Hematopoietic multipotent progenitor cell treated with erythropoietin and hydrocortisone succinate and interleukin-3 and kit ligand, for 4 days (in vitro differentiated cells): ENCODE measurements at places on chromosomes 3 and 15.

GRCh38 chr3:49173116-49173791, 1.9 kb downstream of the KLHDC8B start:
- DNase-seq, result peak; percentile 63

DNA sequence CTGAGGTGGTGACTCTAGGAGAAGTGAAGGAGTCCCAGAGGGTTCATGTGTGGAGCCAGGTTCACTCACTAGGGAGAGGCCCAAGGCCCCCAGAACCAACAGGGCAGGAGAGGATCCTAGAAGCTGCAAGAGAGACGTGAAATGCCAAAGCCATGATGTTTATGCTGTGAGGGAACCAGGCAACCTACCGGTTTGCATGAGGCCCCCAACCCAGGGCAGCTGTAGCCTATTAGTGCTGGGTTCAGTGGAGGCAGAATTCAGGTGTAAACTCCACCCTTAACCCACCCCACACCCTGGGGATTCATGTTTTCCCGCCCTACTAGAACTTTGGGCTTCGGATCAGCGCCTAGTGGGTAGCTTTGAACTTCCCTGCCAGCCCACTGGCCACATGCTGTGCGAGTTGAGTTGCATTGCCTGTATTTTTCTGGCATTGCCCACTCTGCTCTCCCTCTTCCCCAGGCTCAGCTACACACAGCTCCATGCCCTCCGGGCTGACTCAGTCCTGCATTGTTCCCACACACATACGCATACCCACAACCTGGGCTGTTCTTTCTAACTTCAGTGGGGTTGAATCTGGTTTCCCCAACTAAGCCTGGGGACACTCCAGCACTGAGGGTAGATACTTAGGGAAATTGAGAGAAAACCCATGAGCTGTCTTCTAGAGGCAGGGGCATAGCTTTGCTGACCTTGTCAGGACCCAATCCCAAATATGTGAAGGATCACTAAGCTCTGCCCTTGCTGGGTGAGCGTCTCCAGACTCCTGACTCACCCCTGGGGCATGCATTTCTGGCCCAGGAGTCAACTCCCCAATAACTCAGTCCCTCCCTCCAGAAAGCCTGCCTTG, 2.0 kb upstream of the ZBTB47 start:
- DNase-seq, result no peak

DNA sequence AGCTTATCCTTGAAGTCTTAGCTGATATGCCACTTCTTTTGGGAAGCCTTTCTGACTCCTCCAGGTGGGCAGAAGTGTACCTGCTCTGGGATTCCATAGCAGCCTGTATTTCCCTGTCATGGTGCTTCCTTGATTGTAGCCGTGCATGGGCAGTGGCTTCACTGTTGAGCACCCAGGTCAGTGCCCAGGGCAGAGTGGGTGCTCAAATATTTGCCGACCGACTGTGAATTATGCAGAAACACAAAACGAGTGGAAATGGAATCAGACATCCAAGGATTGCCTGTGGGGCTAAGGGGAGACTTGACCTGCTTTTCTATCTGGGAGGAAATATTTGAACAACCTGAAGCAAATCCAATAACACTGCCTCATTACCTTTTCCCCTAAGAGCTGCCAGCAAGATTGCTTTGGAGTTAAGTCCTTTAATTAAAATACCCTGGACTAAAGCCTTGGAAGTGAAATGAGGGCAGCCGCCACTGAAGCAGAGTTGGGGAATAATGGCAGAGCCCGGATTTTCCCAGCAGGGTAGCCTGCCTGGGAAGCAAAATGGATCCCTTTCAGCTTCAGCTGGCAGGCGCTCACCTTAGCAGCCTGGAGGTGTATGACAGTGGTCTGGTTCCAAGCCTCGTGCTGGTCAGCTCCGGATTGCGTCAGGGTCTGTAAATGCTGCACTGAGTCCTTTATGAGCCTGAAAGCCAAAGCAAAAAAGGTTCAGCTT, 14.9 kb downstream of the ACOX2 start:
- DNase-seq, result no peak

DNA sequence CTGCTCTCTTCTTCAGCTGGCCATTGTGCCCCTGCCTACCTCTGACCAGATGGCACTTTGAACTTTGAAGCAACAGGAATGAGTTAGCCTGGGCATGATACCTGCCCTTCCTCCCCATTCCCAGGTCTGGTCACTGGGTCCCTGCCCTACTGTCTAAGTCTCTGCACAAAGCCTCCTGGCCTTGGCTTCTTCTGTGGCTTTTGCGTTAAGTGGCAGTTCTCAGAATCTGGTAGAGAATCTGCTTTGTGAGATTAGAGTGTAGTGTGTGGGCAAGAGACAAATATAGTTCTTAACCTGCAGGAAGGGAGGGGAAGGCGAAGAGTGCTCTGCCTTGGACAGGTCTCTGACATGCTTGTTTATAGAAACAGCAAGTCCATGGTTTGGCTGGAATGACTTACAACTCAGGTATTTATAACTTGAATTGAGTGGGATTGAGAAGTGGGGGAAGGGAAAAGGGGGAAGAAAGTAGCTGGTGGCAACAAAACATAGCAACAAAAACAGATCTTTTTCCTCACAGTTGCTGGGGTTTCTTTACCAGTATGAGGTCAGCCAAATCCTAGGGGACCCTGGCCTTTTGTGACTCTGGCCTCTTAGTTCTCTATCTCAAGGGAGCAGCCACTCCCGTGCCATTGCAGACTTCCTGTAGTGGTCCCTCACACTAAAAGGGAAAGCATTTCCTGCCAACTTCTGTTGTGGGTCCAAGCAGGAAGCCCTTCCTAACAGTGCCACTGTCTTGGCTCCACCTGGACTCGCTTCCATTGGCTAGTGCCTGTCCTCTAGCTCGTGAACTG, 16.7 kb downstream of the MAPKBP1 start:
- peak; percentile 80 for DNase-seq

GRCh38 chr3:153130312-153130977, 31.6 kb upstream of the RAP2B start:
- no peak for DNase-seq

- no peak for DNase-seq
Observed at GRCh38 chr3:122084799-122085198, 29.6 kb downstream of the CD86 start.

DNA sequence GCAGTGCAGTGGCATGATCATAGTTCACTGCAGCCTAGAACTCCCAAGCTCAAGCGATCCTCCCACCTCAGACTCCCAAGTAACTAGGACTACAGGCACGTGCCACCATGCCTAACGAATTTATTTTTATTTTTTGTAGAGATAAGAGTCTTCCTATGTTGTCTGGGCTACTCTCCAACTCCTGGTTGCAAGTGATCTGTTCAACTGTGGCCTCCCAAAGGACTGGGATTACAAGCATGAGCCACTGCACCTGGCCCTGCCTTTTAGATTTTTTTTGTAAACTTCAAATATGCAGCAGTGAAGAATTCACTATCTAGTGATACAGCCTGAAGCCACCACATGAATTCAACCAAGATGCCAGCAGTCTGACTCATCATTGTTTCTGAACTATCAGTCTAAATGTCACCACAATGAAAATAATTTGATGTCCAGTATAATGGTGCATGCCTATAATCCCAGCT, 32.7 kb downstream of the UBXN7 start:
- peak; percentile 73 for DNase-seq

DNA sequence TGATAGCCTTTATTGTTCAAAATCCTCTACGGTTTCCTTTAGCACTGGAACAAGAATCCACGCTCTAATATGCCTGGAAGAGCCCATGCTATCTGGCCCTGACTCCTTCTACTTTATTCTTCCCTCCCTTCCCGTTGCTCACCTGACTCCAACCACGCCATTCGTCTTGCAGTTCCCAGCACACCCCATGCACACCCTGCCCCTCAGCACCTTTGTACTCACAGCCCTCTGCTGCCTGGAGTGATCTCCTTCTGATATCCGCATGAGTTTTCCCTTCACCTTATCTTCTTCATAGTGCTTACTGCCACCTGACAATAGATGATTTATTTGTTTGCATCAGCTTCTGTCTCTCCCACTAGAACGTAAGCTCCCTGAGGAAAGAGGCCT, 16.6 kb upstream of the BCL2A1 start:
- DNase-seq, result no peak

DNA sequence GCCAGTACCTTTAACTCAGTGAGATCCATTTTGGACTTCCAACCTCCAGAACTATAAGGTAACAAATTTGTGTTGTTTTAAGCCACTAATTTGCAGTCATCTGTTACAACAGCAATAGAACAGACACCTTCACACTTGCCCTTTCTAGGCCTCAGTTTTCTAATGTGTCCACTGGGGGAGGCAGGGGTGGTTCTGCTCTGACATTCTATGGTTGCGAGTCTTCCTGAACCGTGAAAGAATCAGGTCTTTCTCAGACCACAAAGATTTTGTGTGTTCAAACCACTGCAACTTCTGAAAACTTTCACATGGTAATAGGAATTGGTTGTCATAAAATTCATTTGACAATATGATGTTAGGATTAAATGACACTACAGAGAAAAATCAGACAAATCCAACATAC, 26.8 kb upstream of the CSTA start:
- DNase-seq, result peak; percentile 24

DNA sequence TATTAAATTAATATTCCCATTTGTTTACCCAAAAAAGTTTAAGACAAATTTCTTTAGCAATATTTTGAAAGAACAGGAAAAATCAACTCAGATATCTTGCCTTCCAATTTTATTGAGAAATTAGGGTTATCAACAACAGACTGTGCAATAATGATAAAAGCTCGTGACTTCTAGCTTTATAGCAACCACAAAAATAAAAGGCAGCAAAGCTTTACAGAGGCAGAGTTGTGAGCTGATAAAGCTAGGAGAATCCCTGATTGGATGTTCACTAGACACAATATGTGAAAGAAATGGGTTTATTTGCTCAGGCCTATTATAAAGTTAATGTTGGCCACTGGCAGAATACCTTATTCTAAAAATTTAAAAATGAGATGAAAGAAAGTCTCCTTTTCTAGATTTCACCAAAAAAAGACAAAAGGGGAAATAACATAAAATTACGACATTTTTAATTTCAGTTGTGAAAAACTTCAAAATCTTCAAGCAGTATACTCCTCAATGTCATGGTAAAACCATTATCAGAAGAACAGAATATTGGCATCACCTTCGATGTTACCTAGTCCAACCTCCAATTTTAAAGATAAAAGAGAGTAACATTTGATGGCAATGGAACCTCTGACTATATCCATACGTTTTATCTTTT, 2.8 kb downstream of the VPS13C start:
- DNase-seq, result peak; percentile 70

DNA sequence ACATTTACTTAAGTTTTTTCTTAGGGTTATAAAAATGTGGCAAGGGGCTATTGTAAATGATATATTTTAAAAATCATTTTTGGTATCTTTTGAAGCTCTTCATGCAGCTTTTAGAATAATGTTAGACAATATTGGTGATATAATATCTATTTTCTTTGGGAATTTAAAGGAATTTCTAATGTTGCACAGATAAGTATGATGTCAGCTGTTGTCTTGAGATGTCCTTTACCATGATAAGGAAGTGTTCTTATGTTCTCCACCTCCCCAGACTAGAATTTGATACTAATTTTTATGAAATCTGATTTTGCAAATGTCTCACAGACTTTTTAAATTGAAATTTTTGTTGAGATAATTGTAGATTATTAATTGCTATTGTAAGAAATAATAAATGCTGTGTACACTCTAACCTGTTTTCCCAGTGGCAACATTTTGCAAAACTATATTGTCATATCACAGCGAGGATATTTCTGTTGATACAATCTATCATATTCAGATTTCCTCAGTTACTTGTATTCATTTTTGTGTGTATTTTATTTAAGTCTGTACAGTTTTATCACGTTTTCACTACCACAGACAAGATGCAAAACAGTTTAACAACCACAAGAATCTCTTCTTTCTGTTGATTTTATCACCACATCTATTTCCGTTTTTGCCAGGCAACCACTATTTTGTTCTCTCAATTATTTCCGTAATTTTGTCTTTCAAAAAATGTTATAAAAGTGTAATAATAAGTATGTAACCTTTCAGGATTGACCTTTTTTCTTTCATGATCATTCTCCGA, 55.4 kb downstream of the SPRED1 start:
- no peak for DNase-seq

DNA sequence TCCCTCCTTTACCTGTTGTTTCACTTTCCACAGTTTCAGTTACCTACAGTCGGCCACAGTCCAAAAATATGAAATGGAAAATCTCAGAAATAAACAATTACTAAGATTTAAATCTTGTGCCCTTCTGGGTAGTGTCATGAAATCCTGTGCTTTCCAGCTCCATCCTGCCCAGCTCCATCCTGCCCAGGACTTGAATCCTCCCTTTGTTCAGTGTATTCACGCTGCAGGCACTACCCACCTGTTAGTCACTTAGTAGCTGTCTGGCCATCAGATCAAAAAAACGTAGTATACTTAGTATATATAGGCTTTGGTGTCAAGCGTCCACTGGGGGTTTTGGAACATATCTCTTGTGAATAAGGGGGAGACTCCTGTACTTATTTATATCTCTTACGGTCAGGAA, 329.0 kb upstream of the SEMA6D start:
- no peak for DNase-seq

DNA sequence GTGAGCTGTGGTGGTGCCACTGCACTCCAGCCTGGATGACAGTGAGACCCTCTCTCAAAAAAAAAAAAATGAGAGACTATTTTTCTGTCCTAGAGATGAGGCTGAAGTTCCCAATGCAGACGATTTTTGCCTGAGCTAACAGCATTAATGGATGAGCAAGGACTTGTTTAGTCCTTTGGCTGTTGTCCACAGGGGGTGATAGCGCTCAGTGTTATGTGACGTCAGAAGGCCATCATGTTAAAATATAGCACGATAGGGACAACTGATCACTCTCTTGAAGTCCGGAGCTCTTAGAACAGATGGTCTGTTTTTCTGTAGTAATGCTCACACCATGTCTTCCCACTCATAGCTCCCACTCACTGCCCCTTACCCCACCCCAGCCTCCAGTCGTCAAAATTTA, 6.8 kb downstream of the TRNT1 start:
- peak; percentile 48 for DNase-seq

DNA sequence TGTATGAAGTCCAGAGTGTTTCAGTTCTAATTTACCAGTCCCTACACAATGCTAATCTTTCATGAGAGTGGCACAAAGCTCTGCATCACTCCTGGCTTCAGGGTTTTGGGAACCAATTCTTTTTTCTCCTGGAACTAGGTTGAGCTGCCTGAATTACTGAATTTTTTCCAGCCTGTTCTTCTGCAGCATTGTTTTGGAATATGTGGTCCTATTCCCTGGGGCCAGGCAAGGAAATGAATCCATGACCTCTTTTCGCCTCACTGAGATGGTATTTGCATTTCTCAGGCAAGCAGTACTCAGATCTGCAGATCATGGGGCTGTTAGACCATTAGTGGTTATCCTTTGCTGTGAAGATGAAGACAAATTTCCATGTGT, 25.6 kb upstream of the GPR171 start:
- DNase-seq, result no peak

DNA sequence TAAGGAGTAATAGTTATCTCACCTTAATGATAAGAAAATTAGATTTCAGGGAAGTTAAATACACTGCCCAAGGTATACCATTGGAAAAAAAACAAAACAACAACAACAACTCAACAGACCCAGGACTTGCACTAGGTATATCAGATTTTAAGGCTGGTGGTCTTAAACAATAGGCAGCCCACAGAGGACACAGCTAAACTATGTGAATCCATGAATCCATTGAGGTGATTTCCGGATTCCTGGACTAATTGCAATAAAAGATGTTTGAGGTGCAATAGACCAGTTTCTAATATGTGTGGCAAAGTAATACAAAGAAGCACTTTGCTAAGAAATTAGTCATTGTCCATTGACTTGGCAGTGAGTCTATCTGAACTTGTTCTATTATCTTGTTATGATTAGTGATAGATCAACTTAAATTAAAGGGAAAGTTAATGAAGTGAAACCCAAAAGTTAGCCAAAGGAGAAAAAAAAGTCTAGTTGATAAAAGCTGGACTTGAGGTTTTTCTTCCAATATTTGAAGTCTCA, 60.9 kb upstream of the MAGI1 start:
- no peak for DNase-seq
